ENCODE measurements at places on chromosomes 12 and 14.

DNA sequence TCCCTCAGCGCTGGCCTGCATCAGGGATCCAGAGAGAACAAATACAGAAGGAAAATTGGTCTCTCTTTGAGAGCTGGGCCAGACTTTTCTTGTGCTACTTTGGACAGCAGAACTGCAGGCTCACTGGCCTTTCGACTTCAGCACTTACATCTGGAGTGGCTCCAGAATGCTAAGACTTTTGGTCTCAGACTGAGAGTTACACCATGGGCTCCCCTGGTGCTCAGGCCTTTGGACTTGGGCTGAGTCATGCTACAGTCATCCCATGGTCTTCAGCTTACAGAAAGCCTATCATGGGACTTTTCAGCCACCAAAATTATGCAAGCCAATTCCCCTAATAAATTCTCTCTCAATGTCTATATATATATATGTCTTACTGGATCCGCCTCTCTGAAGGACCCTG, 9.0 kb upstream of the CD163 start:
- DNase-seq: no peak

GRCh38 chr14:21090194-21090939, 8.1 kb downstream of the ZNF219 start:
- DNase-seq: no peak

- DNase-seq: no peak
These were observed 306.0 kb downstream of the NELL2 start for GRCh38 chr12:44570036-44570583.

DNA sequence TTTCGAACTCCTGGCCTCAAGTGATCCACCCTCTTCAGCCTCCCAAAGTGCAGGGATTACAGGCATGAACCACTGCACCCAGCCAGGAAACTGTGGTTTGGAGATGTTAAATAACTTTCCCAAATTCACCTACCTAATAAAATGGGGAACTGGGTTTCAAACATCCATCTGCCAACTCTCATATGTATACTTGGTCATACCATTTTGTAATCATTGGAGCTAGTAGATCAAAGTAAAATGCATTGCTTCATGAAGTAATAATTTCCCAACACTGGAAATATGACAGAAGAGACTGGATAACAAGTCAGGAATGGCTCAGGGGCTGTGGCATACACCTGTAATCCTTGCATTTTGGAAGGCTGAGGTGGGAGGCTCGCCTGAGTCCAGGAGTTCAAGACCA, 5.3 kb upstream of the HECTD1 start:
- no peak for DNase-seq

GRCh38 chr14:72513965-72514659, 379.8 kb downstream of the DPF3 start:
- no peak for DNase-seq

- no peak for DNase-seq
These were observed 56.1 kb upstream of the MAP1LC3B2 start for GRCh38 chr12:116502989-116503496.

DNA sequence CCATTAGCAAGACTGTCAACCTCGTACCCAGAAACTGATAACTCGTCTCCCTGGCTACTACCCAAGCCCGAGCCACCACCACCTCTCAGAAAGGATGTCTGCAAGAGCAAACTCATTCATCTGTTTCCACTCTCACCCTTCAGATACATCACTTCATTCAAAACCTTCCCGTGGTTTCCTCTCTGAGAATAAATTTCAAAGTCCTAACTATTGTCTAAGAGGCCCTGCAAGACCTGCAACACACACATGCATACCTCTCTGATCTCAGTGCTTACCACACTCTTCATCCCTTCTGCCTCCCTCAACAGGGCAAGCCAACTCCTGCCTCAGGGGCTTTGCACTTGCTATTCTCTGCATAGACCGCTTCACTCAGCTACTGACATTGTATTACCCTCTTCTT, 40.6 kb downstream of the PPP1R13B start:
- no peak for DNase-seq

- DNase-seq: no peak
These were observed 6.4 kb downstream of the ATN1 start for GRCh38 chr12:6934110-6934509.

GRCh38 chr12:1837541-1838204, 17.3 kb downstream of the LRTM2 start:
- no peak for DNase-seq

- DNase-seq: no peak
These were observed 20.7 kb downstream of the SLC7A7 start for GRCh38 chr14:22794551-22794951.

- peak; percentile 2 for DNase-seq
These were observed 132.9 kb upstream of the DAAM1 start for GRCh38 chr14:59055439-59056045.

DNA sequence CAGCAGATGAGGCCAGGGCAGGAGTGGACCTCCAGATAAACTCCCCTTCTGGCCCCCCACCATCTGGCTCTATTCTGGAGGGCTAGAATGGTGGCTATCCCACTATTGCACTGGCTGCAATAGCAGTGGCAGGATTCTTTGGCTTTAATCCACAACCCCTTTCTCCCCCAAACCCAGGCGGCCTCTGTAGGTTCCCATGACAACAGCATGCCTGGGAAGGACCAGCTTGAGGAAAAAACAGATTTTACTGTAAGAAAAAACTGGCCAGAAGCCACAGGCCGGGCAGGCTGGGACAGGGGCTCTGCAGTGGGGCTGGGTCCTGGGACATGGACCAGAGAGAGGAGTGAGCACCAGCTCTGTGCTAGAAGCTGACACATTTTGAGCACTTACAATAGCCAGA, 13.6 kb upstream of the ACVR1B start:
- DNase-seq: peak; percentile 63

- peak; percentile 93 for DNase-seq
These were observed 35.4 kb upstream of the LTA4H start for GRCh38 chr12:96070670-96071279.

- no peak for DNase-seq
These were observed 83.2 kb downstream of the PAH start for GRCh38 chr12:102833687-102834441.

DNA sequence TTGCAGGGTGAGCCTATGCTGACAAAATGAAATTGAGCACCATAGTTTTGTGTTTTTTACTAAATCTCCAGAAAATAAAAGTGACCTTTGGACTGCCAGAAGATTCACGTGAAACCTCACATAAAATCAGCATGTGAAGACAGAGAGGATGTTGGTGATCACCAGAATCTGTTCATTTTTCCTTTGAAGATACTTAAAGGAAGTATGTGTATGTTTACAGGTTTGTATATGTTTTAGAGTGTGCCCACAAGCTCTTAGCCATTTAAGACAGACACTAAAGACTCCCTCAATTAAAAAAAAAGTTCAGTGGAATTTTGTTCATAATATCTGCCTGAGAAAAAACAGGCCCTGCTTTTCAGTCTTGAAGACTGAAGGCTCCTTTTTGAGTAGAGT, 25.9 kb downstream of the DDX47 start:
- no peak for DNase-seq

- peak; percentile 32 for DNase-seq
These were observed 194.0 kb upstream of the ALG10 start for GRCh38 chr12:33828326-33828725.

DNA sequence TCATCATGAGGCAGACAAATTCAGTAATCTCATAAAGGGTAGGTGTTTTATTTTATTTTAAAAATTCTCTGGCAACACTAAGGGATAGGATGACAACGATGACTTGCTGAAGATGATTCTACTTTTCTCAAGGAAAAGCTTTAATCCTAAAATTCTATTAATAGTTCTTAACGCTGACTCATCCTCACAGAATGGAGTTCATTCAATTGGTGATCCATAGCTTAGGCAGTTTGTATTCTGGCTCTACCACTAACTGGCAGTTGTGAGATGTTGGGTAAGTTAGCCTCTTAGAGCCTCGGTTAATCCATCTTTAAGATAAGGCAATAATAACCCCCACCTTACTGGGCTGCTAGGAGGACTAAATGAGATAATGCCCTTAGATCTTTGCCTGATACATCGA, 116.3 kb downstream of the RTN1 start:
- no peak for DNase-seq

- DNase-seq: no peak
These were observed 20.2 kb upstream of the CLEC4D start for GRCh38 chr12:8493084-8493483.

- DNase-seq: no peak
These were observed 121.7 kb upstream of the NAP1L1 start for GRCh38 chr12:76206039-76206676.

GRCh38 chr14:23185063-23185462, 1.6 kb upstream of the SLC7A8 start:
- DNase-seq: no peak

DNA sequence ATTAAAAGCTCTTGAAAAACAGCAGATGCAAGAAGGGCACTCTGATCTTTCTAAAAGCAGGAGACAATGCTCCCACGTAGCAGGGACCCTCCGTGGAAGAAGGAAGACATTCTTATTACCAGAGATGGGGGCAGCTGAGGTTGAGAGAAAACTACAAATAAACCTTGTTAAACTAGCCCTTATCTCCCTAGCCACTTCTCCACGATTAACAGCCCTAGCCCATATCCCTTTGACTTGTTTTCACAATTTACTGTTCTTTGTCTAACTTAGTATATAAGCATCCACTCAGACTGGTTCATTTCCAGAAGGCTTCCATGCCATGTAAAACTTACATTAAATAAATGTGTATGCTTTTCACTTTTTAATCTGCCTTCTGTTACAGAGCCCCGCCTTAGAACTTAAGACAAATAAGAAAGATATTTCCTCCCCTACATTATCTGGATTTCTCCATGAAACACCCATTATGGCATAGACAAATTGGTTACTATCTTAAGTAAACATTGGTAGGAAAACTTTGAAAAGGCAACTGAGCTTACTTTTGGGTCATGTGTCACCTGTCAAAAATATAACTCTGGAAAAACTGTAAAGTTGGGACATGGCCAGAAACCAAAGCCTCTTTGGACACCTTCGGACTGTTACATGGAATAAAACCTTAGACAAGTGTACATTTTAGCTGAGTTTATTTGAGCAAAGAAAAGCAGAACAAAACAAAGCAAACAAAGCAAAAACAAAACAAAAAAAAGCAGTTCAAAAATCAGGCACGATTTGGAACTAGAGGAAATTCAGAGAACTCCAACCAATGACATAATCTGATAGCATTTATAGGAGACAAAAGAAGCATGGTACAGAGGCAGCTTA, 4.9 kb upstream of the RNASE1 start:
- no peak for DNase-seq

GRCh38 chr14:97443412-97443811, 646.2 kb downstream of the VRK1 start:
- DNase-seq: no peak

- no peak for DNase-seq
These were observed 7.4 kb downstream of the MAP4K5 start for GRCh38 chr14:50524731-50525515.

- DNase-seq: no peak
These were observed 1.0 kb upstream of the SLC38A2 start for GRCh38 chr12:46373301-46374296.

GRCh38 chr12:51244269-51244668, 5.6 kb downstream of the DAZAP2 start:
- no peak for DNase-seq

- no peak for DNase-seq
These were observed 247.6 kb downstream of the EMP1 start for GRCh38 chr12:13444076-13444475.

- no peak for DNase-seq
These were observed 123.5 kb downstream of the PTPRR start for GRCh38 chr12:70796989-70797388.

DNA sequence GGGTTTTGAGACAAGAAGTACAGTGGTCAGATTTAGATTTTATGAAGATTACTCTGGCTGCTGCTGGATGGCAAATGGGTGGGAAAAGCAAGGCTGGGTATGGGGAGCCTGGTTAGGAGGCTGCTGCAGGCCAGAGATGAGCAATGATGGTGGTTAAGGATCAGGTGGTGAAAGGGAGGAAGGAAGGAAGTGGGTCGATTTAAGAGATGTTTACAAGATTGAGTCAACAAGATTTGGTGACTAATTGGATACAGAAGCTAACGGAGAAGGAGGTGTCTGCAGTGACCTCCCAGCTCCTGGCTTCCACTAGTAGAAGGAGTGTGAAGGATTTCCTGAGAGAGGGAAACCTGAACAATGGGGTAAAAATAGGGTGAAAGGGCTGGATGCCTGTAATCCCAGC, 18.7 kb downstream of the NOS1 start:
- no peak for DNase-seq

GRCh38 chr14:21997300-21997699, 323.7 kb upstream of the OR4E1 start:
- no peak for DNase-seq

DNA sequence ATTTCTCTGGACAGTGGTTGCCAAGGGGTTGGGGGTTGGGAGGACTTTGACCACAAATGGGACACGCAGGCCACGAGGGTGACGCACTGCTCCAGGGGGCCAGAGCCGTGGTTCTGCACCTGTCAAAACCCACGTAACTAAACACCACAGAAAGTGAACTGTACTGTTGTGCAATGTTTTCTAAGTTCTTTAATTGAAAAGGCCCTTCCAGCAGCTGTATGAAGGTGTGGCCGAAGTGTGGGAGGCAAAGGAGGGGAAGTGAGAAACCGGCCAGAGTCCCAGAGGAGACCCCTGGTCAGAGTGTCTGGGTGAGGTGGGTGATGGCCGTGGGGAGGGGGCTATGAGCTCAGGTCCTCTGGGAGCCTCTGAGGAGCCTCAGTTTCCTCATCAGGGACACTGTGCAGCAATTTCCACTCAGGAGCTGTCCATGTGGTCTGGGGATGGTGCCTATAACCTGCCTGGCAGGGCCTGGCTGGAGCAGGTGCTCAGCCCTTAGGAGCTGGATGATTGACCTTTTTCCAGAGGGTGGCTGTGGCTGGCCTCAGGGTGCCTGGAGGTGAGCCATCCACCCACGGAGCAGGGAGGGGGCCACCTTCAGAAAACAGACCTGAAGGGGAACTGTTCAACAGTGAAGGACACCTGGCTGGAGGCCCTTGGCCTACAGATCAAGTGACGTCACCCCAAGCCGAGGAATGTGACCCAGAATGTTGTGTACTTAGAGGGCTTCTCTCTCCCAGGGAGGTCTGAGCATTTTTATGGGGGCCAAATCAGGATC, 9.8 kb upstream of the BDKRB2 start:
- no peak for DNase-seq

DNA sequence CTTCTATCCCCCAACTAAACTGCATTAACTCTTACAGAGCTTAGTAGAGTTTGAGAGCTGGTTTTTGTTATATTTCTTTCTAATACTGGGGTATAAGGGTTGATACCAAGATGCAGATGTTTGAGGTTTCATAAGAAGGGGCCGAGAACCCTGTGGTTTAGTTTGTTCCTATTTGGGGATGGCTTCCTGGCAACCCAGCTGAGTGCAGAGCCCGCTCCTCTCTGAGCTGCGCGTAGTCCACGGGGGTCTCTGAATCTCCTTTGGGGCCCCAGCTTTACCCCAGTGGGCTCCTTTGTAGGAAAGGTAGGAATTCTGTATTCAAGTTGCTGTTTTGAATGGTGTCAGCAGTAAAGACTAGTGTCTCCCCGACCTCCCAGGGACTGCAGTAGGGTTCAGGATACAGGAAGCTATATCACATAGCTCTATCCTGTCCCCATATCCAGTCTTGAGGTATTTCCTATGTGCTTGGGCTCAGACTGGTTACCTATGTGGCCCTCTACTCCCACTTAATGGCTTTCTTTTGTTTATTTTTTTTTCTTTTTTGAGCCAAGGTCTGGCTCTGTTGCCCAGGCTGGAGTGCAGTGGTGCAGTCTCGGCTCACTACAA, 25.4 kb downstream of the PLXNC1 start:
- DNase-seq: no peak

Measured in NCI-H446 treated with DMSO at 0.1 percent for 48 hours (cell line).